ENCODE measurements at places on chromosomes 16 and 17. TPM values are rescaled to one million over a fixed set of nuclear protein-coding genes. Genes with fewer than 3 reads are reported as not detected.
A peak's percentile ranks its signal among the peaks of the same experiment; 100 is the strongest.

DNA sequence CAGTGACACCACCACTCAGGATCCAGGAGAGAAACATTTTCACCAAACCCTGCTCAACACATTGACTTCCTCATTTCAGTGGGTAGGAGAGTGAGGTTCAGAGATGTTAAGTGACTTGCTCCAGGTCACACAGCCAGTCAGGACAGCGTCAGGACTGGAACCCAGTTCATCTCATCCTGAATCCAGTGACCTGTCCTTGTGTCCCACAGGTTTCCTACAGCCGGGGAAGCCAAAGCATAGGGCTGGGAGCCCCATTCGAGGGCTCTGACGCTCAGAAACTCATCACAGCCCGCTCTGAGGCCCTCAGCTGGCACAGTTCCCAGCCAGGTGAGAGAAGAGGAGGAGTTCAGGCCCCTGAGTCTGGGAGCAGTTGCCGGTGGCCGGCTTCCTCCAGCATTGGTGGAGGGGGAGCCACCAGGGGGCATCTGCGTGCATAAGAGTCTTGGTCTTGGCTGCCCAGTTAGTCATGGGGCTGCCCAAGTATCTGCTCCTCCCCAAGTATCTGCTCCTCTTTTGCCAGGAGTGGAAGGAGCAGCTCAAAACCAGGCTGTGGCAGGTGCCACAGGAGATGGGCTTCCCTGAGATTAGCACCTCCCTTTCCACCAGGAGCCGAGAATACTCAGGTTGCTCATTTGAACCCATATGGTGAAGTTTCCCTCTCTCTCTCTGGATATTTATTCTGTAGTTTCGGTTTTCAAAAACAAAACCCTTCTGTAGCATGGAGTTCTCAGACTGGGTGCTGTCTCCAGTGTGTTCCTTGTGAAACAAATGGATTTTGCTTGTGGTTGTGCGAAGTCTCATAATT is 56.0 kb downstream of the TNFRSF13B start:
- H3K27me3 ChIP-seq, result no peaks in the 10 kb centered on the region
- H3K4me3 ChIP-seq, result no peak overlapping the region
- peak; percentile 37 for DNase-seq
- H3K36me3 ChIP-seq, result no peaks in the 10 kb centered on the region

- no peaks in the 10 kb centered on the region for H3K27me3 ChIP-seq
- no peak overlapping the region for H3K4me3 ChIP-seq
- DNase-seq, result no peak
- peaks cover 8% of the 10 kb centered on the region for H3K36me3 ChIP-seq
- peaks cover 1% of the 10 kb centered on the region for H3K4me1 ChIP-seq
Measured at GRCh38 chr17:83007504-83008185, 71.8 kb upstream of the METRNL start.

GRCh38 chr16:1090620-1091587 is 5.1 kb downstream of the C1QTNF8 start:
- no peak overlapping the region for H3K27ac ChIP-seq
- peaks cover 12% of the 10 kb centered on the region for H3K27me3 ChIP-seq
- no peaks in the 10 kb centered on the region for H3K4me1 ChIP-seq
- H3K4me3 ChIP-seq, result no peak overlapping the region
- no peak for DNase-seq
- peaks cover 5% of the 10 kb centered on the region for H3K36me3 ChIP-seq

The TSPOAP1 gene
- total RNA-seq, result 13.7 TPM

The CDH15 gene
- total RNA-seq, result not detected

Data from activated naive CD8-positive, alpha-beta T cell treated with anti-CD3 and anti-CD28 coated beads for 36 hours (primary cell).